ENCODE measurements at places on chromosomes 2 and 18.

DNA sequence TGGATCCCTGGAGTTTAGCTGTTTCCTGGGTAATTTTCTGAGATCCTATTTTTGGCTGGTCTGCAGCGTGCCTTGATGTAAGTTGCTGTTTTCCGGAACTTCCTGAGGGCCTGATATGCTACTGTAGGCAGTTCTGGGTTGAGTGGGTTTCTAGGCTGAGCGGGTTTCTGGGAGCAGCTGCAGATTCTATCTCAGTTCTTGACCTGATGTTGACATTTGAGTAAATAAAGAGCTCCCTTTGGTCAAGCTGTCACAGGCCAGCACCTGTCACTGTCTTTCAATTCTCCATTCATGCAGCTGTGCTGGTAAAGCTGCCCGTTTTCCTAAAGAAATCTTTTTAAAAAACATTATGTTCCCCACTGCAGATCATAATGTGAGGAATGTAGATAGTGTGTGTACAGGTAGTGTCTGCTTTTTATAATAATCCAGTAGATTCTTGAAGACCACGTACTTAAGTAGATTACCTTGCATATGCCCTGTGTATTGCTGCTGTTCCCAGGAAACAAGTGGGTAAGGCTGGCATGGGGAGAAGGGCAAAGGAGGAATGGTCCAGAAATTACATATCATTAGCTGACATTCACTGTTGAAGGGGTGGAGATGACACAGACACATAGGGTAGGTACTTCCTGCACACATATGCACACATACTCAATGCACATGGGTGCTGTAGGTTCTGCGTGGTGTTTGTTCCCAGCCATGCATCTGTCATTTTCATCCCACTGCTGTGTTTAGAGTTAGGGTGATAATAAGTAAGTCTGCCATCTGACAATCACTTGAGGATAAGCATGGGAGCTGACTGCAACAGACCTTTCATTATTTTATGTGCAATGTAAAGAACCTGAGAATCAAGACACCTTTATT lies 25.9 kb downstream of the CD28 start:
- no peak for DNase-seq

DNA sequence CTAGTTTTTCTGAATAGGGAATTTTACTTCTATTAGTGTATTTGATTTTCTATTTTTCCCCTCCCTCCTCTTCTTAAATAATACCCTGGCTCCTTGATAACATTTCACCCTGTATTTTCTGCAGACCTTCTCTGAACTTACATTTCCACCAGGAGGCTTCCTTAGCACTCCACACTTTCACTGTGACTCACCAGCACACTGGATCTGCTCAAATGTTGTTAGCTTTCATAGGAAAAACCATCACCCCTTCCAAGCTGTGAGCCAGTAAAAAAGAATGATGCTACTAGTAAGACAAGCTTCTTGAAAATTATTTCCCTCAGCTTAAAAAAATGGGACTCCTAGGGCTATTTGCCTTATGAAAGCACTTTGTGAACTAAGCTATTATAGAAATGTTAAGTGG lies 16.1 kb downstream of the SUPT7L start:
- DNase-seq = no peak

GRCh38 chr2:149743842-149744448 lies 156.4 kb upstream of the MMADHC start:
- DNase-seq = no peak

- no peak for DNase-seq
Measured at GRCh38 chr2:45329045-45329677, 281.9 kb downstream of the SRBD1 start.

DNA sequence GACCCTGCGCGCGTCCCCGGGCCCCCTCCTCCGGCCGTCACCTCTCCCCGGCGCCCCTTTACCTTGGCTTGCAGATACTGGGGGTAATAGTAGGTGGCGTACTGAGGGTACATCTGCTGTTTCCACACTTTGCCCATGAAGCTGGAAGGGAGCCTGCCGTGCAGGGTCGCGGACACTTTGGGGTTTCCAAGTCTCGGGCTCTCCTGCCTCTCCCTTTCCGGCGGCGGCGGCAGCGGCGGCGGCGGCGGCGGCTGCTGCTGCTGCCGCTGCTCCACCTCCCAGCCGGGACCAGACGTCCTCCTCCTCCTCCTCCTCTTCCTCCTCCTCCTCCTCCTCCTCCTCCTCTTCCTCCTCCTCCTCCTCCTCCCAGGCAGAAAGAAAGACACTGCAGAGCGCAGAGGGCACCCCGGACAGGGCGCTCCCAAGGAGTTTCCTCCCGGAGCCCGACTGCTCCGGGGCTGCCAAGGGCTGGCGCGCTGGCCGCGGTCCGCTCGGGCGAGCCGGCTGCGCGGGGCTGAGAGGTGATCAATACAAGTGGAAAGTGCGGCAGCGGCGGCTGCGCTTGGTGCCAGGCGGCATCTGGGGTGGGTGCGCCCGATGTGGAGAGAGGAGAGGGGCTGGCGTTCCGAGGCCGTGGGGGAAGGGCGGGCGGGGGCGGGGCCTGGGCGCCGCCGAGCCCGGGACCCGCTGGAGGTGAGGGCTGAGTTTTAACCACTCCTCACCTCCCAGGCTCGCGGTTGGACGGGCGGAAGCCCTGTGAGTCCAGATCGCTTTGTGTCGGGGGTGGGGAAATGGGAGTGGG lies at the start of gene RBMS1:
TSS of gene RBMS1 (minus strand) at position 581 of the 802 bp plus-strand sequence. CDS start at position 137, 444 bp downstream.
- peak; percentile 37 for DNase-seq

GRCh38 chr2:108593547-108594098 lies 59.4 kb downstream of the LIMS1 start:
- DNase-seq = no peak

GRCh38 chr2:45855374-45855773 lies 203.9 kb downstream of the PRKCE start:
- no peak for DNase-seq

GRCh38 chr2:236309669-236310029 lies 45.4 kb upstream of the ASB18 start:
- DNase-seq = no peak

DNA sequence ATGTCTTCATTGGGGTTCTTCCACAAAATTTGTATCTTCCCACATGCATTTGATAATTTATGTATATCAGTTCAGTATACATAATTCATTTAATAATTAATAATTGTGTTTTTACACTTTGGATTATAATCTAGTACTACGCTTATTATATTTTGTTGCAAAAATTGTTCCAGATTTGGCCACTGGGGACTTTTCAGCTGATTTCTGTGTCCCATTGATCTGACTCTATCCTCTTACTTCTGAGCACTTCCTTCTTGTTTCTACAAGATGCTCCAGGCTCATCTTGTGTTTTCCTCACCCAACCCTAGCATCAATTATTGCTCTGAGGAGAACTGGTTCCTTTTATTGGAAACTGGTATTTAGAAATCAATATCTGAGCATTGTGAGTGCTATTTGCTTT lies 215.3 kb upstream of the CDH19 start:
- no peak for DNase-seq

DNA sequence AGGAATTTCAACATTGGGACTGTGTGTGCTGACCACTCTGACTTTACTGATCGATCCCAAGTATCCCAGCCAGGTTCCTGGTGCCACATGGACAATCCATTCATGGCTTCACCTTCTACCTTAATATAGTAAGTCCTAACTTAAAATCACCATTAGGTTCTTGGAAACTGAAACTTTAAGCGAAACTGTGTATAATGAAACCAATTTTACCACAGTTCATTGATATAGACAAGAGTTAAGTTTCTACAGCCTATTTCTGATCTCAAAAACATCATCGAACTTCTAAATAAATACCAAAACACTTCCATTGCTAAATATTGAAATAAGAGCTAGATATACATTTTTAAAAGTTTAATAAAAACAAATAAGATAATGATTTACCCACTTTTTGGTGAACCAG lies 4.4 kb upstream of the EXOC6B start:
- DNase-seq = no peak

DNA sequence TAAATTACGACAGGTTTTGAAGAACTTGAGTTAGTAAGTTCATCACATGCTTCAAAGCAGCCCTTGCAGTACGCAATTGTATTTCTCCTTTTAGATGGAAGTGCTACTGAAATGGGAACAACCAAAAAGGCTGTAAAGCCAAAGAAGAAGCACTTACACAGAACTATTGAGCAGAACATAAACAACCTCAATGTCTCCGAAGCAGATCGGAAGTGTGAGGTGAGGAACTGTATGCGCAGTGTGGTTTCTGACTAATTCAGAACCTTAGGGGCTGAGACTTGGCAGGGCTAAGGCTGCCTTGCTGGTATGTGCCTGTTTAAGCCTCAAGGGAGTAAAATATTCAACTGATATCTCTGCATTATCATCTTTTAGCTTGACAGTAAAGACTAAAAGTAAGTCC lies 8.4 kb downstream of the NCAPH start:
- DNase-seq = no peak

DNA sequence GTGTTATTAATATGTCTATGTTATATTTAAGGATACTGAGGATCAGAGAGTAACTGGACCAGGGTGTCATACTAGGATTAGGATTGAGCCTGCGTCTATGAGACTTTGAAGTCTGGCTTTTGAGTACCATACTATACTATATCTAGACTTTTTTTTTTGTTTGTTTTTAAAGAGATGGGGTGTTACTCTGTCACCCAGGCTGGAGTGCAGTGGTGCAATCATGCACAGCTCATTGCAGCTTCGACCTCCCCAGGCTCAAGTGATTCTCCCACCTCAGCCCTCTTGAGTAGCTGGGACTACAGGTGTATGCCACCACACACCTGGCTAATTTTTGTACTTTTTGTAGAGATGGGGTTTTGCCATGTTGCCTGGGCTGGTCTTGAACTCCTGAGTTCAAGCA lies 66.2 kb upstream of the MAP4K3 start:
- DNase-seq = no peak

GRCh38 chr2:186771395-186771794 lies 77.5 kb downstream of the FAM171B start:
- no peak for DNase-seq

DNA sequence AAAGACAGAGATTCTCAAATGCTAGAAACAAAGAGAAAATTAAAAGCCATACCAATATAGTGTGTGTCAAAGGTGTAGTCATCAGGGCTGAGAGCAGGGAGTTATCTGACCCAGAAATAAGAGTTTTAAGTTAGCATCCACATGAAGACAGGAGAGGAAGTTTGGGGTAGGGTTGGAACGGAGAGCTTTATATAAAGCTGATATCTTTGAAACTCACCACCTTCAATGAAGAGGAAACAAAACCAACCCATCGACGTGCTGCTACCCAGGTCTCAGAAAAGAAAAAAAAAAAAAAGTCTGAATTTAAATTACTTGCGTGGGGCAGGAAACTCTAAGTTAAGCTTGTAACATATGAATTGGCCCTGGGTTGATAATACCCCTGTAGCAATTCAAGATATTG lies 42.4 kb downstream of the ARL4C start:
- DNase-seq = no peak

- no peak for DNase-seq
Measured at GRCh38 chr2:134021830-134022524, 231.9 kb upstream of the MGAT5 start.

DNA sequence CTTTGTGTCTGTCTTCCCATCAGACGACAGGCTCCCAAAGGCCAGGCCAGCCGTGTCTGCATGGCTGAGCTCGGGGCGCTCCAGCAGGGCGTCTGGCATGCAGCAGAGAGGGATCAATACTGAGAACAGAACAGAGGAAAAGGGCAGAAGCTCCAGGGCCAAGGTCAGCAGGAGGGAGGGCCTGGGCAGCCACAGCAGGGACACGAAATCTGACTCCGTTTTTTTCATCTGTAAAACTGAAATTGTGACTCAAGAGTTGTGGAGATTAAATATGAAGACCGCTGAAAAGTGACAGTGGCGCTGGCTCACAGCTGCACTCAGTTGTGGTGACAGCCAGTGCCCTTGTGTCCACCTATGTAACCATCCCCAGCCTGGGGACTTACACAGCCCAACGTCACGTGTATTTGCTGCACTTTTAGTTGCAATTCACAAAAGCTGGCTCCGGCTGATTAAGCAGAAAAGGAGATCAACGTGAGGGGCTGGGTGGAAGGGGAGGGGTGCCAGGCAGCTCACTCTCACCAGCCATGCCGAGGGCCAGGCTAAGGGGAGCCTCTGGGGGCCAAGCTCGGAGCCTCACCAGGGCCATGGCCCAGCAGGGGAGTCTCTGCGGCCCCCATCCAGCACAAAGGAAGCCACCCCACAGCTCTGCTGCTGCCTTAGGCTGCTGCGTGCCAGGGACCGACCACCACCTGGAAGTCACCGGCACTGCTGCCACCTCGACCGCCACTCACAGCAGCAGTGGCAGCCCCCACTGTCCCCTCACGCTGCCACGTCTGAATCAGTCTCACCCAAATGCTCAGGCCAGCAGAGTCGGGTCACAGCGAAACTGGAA lies 74.7 kb downstream of the EIPR1 start:
- DNase-seq = no peak

GRCh38 chr2:11446733-11447248 lies 19.2 kb downstream of the E2F6 start:
- no peak for DNase-seq

- DNase-seq = no peak
Measured at GRCh38 chr2:34892766-34893165, 1293.7 kb upstream of the FAM98A start.

GRCh38 chr2:44553456-44553855 lies 191.7 kb downstream of the CAMKMT start:
- DNase-seq = no peak

DNA sequence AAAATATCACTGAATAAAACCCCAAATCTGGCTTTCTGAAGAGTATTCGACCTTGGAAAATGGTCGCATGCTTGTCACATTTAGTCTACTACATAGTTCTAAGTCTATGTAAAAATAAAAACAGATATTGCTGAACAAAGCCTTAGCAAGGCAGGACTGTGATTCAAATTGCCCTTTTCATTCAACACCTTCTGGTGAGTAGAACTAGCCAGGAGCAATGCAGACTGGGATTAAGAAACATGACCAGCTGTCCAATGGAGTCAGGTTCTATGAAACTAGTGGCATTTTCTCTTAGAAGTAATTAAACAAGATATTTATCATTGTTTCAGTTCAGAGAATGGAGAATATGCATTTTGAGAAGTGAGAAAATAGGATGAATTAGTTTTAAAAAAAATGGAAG lies 1260.5 kb upstream of the ACVR2A start:
- no peak for DNase-seq

DNA sequence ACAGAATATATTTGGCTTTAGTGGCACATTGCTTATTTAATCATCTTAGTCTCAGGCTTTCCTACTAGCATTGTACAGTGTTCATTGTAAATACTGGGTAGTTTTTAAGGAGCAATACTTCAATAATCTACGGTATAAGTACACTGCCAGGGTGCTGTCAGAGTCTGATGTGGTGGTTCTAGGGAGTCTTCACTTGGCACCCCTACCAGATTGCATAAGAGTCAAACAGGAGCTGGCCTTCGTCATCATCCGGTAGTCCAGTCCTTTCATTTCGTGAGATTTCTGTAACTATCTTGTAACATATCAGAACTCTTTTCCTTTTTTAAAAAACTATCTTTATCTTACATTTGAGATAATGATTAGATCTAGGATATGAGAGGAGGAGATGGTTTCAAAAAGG lies 91.1 kb downstream of the ZNF532 start:
- DNase-seq = no peak

GRCh38 chr18:27621236-27621890 lies 436.3 kb upstream of the CHST9 start:
- DNase-seq = no peak

DNA sequence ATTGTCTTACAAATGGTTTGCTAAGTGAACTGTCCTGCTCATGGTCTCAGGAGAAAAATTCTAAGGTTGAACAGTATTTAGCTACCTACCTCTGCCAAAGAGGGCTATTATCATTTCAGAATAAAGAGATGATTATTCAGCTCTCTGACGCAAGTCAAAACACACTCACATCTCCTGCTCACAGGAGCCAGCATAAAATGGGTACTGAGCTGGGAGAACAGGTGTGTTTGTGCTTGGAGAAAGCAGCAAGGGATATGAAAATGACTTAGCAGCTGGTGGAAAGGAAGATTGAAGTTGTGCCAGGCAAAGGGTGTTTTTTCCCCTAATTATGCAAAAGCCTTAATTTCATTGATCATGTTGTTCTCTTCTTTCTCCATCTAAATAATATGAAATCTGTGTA lies 47.3 kb upstream of the TANK start:
- DNase-seq = no peak
